ENCODE measurements at places on chromosomes 2 and 18. TPM values are rescaled to one million over a fixed set of nuclear protein-coding genes. Genes with fewer than 3 reads are reported as not detected.
A peak's percentile ranks its signal among the peaks of the same experiment; 100 is the strongest.

HOXD9 gene
- not detected for total RNA-seq

DNA sequence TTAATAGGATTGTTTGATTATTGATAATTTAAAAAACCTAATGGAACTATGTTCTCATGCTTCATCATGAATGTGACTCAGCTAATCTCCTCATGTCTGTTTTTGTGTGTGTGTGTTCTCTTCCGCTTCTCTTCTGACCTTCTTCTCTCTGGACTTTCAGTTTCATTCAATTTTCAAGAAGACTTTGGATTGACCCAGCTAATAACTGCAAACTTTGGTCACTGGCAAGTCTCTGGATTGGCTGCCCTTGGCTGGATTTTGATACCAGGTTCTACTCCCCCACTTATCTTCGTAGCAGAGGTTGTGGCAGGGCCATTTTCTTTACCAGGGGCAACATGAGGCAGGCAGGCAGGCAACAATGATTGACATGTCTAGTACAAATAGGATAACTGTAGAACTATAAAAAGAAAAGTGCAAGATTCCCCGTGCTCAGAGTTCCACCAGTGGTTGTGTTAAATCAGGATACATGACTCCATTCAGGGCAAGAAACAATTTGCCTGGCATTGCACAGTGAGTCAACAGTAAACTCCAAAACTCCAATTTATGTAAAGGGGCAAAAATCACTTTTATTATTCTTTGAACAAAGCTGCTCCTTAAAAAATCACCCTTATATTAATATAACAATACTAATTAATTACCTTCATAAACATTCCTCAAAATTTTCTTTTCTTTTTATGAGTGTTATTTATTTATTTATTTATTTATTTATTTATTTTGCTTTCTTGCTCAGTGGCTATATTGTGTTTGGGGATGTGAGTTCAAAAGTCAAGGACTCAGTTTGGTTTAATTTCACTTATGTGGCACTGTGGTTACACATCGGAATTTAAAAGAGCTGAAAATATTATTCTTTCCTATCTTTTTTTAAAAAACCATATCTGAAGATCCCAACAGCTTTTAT is 167.6 kb downstream of the RND3 start:
- H3K4me1 ChIP-seq = no peaks in the 10 kb centered on the region
- no peak overlapping the region for H3K27ac ChIP-seq
- no peaks in the 10 kb centered on the region for H3K27me3 ChIP-seq
- no peak overlapping the region for H3K4me3 ChIP-seq
- H3K36me3 ChIP-seq = no peaks in the 10 kb centered on the region

SETBP1 gene
- 0.09 TPM for total RNA-seq

- H3K27me3 ChIP-seq = no peaks in the 10 kb centered on the region
- no peaks in the 10 kb centered on the region for H3K36me3 ChIP-seq
- H3K4me1 ChIP-seq = no peaks in the 10 kb centered on the region
- no peak overlapping the region for H3K27ac ChIP-seq
- no peak overlapping the region for H3K4me3 ChIP-seq
Measured at GRCh38 chr18:28647961-28648360, 471.0 kb upstream of the CDH2 start.

DNA sequence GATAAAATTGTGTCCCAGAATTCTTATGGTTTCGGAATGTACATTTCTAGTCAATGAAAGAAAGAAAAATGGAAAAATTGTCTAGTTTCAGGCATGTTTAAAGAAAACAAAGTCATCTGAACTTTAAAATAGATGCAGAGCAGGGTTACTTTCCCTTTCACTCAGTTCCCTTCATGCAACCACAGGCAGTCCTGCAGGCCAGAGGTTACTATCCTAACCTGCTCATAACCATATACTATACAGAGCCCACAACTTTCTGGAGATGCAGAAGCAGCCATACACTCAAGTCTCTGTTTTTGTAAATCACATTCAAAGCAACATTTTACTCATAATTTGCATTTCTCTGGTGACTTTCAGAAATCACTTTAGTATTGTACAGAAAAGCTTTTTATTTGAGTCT is 690.3 kb downstream of the MBD2 start:
- H3K4me3 ChIP-seq = no peak overlapping the region
- DNase-seq = no peak
- H3K27me3 ChIP-seq = no peaks in the 10 kb centered on the region
- H3K27ac ChIP-seq = no peak overlapping the region

DNA sequence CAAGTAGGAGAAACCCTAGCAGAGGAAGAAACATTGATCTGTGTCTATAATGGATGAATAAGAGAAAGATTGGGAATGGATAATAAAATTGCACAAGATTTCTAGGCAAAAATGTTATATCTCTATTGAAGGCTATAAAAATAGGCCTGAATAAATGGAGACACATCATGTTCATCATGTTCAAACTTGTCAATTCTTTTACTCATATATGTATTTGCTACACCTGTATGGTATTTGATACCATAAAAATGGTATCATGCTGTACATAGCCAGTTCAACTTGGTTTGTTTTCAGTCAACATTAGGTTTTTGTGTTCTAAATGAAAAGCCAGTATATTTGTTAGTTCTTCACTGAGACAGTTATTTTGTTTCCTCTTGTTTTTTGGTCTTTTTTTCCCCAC is 132.2 kb upstream of the RNF152 start:
- no peak overlapping the region for H3K4me3 ChIP-seq
- no peak overlapping the region for H3K27ac ChIP-seq
- no peaks in the 10 kb centered on the region for H3K27me3 ChIP-seq
- H3K36me3 ChIP-seq = no peaks in the 10 kb centered on the region
- H3K4me1 ChIP-seq = no peaks in the 10 kb centered on the region

FSHR gene
- total RNA-seq = not detected

GRCh38 chr2:101961338-101962191 is 30.2 kb upstream of the IL1R2 start:
- no peaks in the 10 kb centered on the region for H3K36me3 ChIP-seq
- no peaks in the 10 kb centered on the region for H3K27me3 ChIP-seq
- no peak for DNase-seq
- H3K4me1 ChIP-seq = no peaks in the 10 kb centered on the region
- no peak overlapping the region for H3K4me3 ChIP-seq

GPBAR1 gene
- 1.2 TPM for total RNA-seq

DNA sequence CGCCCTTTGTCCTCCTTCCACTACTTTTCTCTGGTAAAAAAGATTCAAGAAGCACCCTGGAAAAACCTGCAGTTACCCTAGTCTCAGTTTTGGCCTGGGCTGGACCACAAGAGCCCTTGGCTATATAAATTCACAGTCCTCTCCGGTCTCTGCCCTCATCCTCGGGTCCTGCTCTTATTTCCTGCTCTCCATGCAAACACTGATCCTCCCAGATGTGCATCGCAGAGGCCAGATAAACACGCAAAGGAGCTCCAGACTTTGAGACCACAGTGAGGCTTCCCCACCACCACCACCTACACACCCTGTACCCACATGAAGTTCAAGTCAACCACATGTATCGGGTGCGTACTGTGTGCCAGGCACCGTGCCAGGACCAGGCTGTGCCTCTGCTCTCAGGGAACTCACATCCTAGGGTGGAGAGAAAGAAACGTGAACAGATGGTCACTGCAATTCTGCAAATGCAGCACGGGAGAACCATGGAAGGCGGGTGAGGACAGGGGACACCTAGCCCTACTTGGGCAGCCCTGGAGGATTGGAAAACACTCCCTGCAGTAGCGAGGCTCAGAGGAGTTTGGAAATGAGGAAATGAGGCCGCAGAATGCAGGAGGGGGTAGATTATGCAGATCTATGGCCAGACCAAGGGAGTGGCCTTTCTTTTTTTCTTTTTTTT is 7.4 kb downstream of the CTDSP1 start:
- peaks cover 21% of the 10 kb centered on the region for H3K36me3 ChIP-seq
- H3K27me3 ChIP-seq = no peaks in the 10 kb centered on the region
- DNase-seq = peak; percentile 73

RABL2A gene
- 46.5 TPM for total RNA-seq

GRCh38 chr2:24429197-24430074 is 61.6 kb upstream of the NCOA1 start:
- no peak overlapping the region for H3K4me3 ChIP-seq
- H3K4me1 ChIP-seq = no peaks in the 10 kb centered on the region
- no peaks in the 10 kb centered on the region for H3K27me3 ChIP-seq
- no peak for DNase-seq
- H3K36me3 ChIP-seq = no peaks in the 10 kb centered on the region

SERPINB4 gene
- total RNA-seq = not detected

GRCh38 chr2:224579411-224579810 is 5.8 kb downstream of the CUL3 start:
- H3K4me3 ChIP-seq = no peak overlapping the region
- no peaks in the 10 kb centered on the region for H3K27me3 ChIP-seq
- no peaks in the 10 kb centered on the region for H3K36me3 ChIP-seq
- peaks cover 94% of the 10 kb centered on the region for H3K4me1 ChIP-seq

MOGAT1 gene
- total RNA-seq = not detected

GRCh38 chr2:187403568-187404260 is 44.3 kb downstream of the CALCRL start:
- H3K36me3 ChIP-seq = no peaks in the 10 kb centered on the region
- no peak for DNase-seq
- H3K27ac ChIP-seq = no peak overlapping the region
- no peaks in the 10 kb centered on the region for H3K27me3 ChIP-seq
- no peaks in the 10 kb centered on the region for H3K4me1 ChIP-seq
- H3K4me3 ChIP-seq = no peak overlapping the region

SCN9A gene
- not detected for total RNA-seq

- DNase-seq = no peak
- H3K4me3 ChIP-seq = no peak overlapping the region
- peaks cover 26% of the 10 kb centered on the region for H3K36me3 ChIP-seq
Measured at GRCh38 chr2:238430781-238431180, 4.1 kb downstream of the ASB1 start.

DNA sequence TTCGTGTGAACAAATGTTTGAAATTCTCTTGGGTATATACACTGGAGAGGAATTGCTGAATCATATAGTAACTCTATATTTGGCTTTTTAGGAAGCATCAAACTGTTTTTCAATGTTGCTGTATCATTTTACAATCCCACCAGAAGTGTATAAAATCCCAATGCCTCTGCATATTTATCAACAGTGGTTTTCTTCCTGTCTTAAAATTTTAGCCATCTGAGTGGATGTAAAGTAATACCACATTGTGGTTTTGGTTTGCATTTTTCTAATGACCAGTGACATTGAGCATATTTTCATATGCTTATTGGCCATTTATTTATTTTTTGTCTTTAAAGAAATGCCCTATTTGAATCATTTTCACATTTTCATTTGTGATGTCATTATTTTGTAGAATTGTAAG is 22.8 kb upstream of the LRP1B start:
- no peaks in the 10 kb centered on the region for H3K27me3 ChIP-seq
- H3K27ac ChIP-seq = no peak overlapping the region
- no peak overlapping the region for H3K4me3 ChIP-seq

DNA sequence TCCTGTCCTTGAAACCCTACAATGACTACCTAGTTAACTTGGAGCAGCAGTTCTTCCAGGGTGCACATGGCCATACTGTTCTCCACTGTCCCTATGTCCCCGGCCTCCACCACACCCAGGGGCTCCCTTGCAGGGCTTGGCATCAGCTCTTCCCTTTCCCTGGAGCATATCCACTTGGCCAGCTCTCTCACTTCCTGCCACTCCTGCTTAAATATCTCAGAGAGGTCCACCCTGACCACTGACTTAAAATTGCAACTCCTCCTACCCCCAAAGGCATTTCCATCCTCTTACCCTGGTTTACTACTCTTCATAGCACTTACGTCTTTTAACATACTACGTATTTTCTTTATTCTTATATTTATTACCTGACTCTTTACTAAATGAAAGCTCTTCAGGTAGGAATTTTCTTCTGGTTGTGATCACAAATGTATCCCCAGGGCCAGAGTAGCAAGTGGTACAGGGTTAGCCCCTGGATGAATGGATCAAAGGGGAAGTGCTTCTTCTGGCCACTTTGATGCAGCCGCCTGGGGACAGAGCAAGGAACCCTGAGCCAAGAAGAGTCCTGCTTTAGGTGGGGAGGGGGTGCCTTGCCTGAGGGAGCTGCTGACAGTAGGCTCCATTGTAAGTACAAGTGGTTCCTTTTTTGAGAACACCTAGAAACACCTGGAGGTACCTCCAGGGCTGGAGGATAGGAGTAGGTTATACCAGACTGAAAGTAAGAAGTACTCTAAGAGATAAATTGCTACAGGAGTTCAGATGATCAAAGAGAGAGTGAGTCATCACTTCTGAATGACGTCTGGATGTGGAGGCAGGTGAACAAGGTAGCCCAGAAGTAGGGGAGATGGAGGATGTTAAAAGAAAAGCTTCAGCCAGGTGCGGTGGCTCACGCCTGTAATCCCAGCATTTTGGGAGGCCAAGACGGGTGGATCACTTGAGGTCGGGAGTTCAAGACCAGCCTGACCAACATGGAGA is 82.2 kb downstream of the SOCS6 start:
- no peaks in the 10 kb centered on the region for H3K4me1 ChIP-seq
- no peak overlapping the region for H3K27ac ChIP-seq
- DNase-seq = no peak
- H3K36me3 ChIP-seq = no peaks in the 10 kb centered on the region
- H3K27me3 ChIP-seq = no peaks in the 10 kb centered on the region

DNA sequence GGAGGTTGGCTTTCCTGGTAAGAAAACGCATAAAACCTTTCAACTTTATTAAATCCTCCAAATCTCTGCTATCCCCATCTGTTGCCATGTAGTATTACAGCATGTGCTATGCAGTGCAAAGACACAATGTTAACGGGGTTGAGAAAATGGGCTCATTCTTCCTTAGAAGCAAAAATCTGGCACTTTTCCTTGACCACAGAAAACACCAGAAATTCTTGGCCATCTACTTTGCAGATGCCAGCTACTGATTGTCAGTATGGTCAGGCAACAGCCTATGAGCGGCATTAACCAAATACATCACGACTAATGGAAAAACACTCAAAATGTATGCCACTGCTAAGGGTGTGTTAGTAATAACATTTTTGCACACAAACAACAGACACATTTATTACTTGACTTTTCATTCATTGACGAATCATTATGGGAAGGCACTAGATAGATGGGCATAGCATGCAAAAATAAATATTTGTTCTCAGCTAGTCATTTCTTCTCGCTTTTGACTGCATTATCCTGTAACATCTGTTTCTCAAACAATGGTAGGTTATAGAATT is 65.2 kb upstream of the CRIM1 start:
- no peak overlapping the region for H3K27ac ChIP-seq
- DNase-seq = no peak
- no peak overlapping the region for H3K4me3 ChIP-seq
- no peaks in the 10 kb centered on the region for H3K36me3 ChIP-seq
- H3K4me1 ChIP-seq = no peaks in the 10 kb centered on the region
- no peaks in the 10 kb centered on the region for H3K27me3 ChIP-seq

KCNJ3 gene
- total RNA-seq = not detected

DNA sequence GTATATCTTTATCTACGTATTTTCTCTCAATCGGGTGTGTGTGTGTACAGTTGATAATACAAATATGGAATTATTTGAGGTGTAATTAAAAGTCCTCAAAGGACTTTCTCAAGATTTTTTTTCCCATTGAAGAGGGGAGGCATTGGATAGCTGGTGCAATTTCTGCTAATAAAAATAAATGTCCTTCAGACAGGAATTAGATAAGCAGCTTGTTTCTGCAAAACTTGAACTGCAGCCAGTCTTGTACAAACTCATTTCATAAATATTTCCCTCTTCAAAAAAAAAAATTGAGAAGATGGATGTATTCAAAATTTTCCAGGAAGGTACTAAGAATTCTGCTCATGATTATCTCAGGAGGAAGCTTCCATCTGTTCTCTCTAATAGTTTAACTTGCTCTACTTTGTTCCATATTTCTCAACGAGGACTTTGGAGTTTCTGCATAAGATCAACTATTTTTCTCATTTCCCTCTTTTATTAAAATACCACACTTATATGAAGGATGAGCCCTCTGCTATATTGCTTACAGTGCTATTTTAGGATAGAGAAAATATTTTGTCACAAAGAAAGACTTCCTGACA is 33.0 kb upstream of the GLS start:
- H3K4me3 ChIP-seq = no peak overlapping the region
- no peaks in the 10 kb centered on the region for H3K27me3 ChIP-seq
- no peak overlapping the region for H3K27ac ChIP-seq
- H3K4me1 ChIP-seq = no peaks in the 10 kb centered on the region
